ENCODE measurements at places on chromosomes 3 and 15.
A peak's percentile ranks its signal among the peaks of the same experiment; 100 is the strongest.

- DNase-seq, result no peak
Observed at GRCh38 chr3:14147066-14147435, 22.2 kb downstream of the TMEM43 start.

DNA sequence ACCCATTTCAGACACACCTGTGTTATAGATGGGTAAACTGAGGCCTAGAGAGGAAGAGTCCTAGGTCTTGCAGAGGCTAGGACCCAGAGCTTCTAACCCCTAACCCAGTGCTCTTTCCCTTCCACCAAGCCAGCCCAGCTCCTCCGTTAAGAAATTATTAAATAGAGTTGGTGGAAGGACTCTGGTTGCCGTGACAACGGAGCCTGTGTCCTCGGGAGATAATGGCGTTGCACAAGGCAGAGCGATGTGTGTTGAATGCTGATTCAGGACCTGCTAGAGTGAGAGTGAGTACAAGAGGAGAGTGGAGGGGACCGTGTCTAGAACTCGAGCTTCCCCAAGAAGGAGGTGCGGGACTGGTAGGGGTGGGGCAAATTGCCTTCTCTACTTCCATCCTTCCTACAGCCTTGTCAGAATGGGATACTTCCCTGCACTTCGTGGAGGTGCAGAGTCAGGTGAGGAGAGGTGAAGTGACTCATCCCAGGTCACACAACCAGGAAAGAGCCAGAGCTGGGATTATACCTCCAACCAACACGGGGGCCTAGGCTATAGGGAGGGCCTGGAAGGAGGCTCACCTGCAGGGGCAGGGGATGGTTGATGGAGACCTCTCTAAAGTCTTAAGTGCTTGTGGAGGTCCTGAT, 8.6 kb downstream of the SLC6A1 start:
- peak; percentile 36 for DNase-seq

GRCh38 chr3:4814305-4814903, 164.8 kb upstream of the BHLHE40 start:
- DNase-seq, result no peak

DNA sequence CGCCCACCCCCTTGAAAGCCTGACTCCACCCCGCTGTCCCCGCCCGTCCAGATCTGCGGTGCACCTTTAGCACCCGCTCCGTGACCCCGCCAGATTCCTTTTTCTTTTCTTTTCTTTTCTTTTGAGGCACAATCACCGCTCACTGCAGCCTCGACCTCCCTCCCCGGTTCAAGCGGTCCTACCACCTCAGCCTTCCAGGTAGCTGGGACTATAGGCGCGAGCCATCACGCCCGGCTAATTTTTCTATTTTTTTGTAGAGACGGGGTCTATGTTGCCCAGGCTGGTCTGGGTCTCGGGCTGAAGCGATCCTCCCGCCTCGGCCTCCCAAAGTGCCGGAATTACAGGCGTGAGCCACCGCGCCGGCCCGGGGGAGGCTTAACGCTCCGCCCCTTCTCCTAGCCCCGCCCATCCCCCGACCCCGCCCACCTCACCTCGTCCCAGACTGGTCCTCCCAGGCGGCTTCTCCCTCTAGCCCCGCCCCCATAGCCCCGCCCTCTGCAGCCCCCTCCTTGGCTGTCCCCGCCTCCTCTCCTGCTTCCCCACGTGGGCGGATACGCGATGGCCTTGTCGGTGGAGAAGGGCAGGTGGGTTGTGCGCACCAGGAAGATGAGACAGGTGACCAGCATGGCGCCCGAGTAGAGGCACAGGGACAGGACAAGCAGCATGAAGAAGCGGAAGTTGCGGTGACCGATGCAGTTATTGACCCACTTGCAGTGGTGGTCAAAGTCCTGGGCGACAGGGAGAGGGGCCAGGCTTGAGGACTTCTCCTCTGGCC, 3.2 kb downstream of the ZDHHC19 start:
- DNase-seq, result peak; percentile 95

- no peak for DNase-seq
Observed at GRCh38 chr3:185813205-185813604, 11.6 kb downstream of the IGF2BP2 start.

GRCh38 chr15:80934761-80935221, 54.8 kb downstream of the MESD start:
- peak; percentile 59 for DNase-seq

DNA sequence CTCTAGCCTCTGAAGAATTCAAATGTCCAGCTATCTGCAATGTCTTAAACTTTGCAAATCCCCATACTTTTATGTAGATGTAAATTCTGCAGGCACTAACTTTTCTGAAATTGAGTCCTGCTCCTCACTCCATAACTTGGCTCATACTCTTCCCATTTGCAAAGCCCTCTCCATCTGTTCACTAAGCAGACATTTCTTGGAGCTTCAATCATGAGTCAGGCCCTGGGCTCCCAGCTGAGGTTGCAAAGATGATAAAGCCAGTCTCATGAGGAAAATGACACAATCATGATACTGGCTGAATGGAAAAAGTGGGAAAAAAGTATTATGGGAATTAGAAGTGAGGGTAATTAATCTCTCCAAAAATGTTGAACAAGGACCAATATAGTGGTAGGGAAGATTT, 507.6 kb downstream of the NR2F2 start:
- no peak for DNase-seq

GRCh38 chr3:129942296-129942695, 32.2 kb upstream of the TRH start:
- peak; percentile 93 for DNase-seq

GRCh38 chr3:126607214-126607908, 47.6 kb downstream of the TXNRD3 start:
- DNase-seq, result no peak

DNA sequence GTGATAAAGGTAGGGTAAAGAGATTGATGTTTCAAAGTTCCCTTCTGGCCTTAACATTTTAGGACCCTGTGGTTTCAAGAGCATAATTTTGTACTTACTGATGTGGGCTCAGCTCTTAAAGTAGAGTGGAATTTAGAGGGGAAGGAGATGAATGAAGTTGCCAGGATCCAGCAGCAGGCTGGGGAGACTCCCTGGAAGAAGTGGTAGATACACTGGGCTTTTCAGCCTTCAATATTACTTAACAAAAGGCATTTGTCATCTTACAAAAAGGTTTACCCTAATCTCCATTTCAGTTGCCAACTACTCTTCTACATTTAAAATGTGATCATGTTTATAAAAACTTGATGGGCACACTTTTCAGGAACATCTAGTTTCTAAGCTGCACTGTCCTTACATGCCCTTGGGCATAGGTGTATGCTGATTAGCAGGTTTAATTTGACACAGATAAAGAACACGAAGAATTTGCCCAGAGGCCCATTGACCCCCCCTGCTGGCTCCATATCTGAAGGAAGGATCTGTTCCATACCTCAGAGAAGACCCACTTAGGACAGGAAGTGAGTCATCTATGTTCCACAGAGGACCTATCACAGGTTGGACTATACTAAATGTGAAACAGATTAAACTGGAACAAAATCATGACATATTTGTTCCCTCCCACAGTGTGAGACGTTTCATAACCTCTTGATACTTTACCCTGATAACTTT, 93.0 kb upstream of the LPP start:
- peak; percentile 17 for DNase-seq

DNA sequence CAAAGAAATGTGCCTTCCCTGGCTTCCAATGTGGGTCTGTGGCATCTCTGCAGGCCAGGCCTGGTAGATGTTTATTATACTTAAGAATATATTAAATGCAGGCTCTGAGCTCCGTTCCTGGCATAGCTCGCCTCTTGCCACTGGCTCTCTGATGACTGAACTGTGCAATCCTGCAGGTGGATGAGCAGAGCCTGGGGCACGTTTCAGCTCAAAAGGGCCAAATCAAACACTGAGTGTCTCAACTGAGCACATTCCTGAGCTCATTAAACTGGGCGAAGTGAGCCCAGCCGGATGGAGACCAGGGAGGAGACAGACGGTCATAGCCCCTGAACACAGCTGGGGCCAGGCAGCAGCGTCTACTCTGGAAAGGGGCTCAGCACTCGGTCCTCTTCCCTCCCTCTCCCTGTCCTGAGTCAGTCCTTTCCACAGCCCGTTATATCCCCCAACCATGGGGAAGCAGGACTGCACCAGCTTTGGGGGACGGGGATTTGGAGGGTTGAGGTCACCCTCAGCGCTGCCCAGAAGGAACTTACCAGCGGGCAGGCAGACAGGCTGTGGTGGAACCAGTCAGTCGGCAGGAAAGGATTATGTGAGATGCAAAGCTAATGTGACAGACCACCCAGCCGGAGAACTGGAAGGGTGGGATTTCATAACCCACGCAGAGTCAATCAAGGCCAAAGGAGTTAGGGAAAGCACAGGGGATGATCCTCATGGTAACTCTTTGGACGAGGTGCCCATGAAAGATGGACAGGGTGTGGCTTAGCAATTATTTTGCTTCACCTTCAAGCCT, 77.4 kb upstream of the ANKRD34C start:
- DNase-seq, result no peak

GRCh38 chr3:181687190-181687589, 24.5 kb upstream of the SOX2 start:
- peak; percentile 38 for DNase-seq

GRCh38 chr3:10602769-10603768, 97.7 kb upstream of the ATP2B2 start:
- no peak for DNase-seq

GRCh38 chr3:11558411-11558903, 85.3 kb downstream of the VGLL4 start:
- DNase-seq, result no peak

DNA sequence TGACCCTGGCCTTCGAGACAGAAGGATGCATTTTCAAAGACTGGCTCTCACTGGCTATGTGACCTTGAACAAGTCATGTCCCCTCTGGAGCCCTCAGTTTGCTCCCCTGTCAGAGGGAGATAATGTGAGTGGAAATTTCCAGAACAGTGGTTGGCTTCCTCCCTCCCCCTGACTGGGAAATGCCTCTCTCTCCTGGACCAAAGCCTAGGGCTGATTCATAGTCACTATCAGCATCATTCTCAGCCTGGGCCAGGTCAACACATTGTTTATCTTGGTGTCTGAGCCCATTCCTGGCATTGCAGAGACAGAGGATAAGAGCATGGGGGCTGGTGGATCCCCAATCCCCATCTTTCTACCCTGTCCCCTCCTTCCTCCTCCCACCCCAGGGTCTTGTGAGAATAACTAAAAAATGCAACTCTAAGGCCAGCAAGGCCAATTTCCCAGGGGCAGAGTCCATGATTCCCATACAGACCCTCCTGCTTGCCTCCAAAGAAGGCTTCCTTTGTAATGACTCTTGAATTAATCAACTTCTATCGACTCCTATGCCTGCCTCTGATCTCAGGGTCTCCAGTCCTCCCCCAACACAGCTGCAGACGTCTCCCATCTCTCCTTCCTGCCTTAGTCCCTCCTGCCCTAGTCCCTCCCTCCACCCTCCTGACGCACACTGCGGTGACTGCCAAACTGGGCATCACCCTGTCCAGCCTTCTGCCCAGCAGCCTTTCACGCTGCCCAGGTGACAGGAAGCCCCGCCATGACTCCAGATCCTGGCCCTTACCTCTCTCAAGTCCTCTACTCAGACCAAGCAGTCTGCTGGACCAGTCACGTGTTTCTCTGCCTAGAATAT, 35.4 kb upstream of the CORO2B start:
- DNase-seq, result no peak

DNA sequence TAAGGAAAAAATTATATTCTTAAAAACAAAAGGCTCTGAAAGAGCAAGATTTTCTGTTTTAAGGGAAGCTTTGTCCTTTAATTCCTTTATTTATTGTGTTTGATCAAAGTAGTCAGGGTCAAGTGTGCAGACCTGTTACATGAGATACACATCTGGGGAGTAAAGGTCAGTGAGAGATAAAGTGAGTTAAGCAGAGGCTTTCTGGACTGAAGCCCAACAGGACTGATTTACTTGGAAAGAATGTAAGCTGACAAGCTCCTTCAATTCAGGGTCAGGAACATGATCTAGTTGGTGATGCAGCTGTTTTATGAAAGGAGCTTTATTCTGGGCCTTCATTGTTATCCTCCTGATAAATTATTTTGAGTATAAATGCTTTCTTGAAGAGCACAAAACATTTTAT, 20.7 kb upstream of the OTOL1 start:
- no peak for DNase-seq

GRCh38 chr3:143315766-143316165, 196.2 kb downstream of the CHST2 start:
- no peak for DNase-seq

All from GM23338 (cell line).